Activated CD8-positive, alpha-beta memory T cell treated with anti-CD3 and anti-CD28 coated beads for 48 hours (primary cell): ENCODE measurements at places on chromosomes 2 and 18.
A peak's percentile ranks its signal among the peaks of the same experiment; 100 is the strongest.

GRCh38 chr2:68827666-68828065, 43.5 kb downstream of the BMP10 start:
- no peak for DNase-seq

DNA sequence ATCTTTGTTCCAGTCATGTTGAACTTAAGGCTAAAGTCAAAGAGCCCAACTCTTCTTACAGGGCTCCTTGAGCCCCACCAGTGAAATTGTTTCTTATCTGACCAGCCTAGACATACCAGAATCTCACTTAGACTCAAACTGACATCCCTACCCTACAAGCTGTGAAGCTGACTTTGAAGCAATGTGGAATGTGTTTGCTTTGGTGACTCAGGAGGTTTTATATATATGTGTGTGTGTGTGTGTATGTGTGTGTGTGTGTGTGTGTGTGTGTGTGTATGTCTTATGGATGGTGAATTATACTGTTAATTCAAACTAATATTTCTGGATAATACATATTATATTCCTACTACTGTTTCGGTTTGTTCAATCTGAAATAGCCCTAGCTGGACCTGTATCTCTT, 67.3 kb downstream of the CAMKMT start:
- no peak for DNase-seq

- no peak for DNase-seq
Observed at GRCh38 chr2:216554286-216554685, 55.6 kb downstream of the RPL37A start.

- DNase-seq = no peak
Observed at GRCh38 chr18:45557287-45557686, 58.0 kb upstream of the SLC14A2 start.

GRCh38 chr18:54357082-54357659, 487 bp downstream of the STARD6 start:
- DNase-seq = peak; percentile 6

DNA sequence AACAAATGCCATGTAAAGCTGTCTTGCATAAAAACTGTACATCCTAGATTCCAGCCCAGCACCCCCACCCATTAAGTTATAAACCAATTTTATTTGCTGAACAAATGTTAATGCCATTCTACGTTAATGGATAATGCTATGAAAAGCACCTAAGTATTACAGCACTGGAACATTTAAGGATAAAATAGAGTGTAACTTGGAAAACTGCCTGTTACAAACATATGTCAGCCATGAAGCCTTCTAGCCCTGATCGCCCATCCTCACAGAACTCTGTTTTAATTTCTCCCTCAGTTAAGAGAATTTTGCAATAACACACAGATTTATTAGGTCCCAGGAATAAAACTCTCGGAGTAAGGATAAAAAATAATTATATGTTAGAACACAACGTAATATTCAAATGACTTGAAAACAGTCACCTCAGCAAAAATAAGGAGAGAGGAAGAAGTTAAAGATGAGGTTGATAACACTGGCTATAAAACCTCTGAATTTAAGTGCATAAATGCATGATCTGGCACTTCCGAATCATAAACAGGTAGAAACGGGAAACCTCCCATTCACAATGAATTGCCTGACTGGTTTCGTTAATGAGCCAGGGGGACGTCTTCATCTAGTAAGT, 308.7 kb downstream of the AFF3 start:
- no peak for DNase-seq

- no peak for DNase-seq
Observed at GRCh38 chr18:70037431-70038061, 89.9 kb upstream of the CD226 start.

- no peak for DNase-seq
Observed at GRCh38 chr18:61889541-61889940, 3.3 kb downstream of the RNF152 start.

DNA sequence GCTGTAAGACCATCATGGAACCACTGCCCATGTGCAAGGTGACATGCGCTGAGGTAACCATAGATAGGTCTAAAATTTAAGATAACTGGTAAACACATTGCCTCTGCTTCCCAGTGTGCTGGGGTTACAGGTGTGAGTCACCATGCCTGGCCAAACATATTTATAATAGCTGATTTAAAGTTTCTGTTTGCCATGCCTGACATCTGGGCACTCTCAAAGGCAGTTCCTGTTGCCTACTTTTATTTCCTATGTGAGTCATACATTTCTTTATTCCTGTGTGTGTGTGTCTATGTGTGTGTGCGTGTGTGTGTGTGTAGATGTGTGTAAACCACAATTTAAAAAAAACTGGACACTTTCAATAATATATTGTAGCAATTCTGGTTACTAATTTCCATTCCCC, 415.2 kb upstream of the NETO1 start:
- no peak for DNase-seq
